CD4-positive, alpha-beta T cell treated with Interleukin-10 for 1 hour (primary cell): ENCODE measurements at places on chromosomes 2 and 18.

- DNase-seq: no peak
These were observed 38.9 kb downstream of the PRKRA start for GRCh38 chr2:178412047-178412446.

DNA sequence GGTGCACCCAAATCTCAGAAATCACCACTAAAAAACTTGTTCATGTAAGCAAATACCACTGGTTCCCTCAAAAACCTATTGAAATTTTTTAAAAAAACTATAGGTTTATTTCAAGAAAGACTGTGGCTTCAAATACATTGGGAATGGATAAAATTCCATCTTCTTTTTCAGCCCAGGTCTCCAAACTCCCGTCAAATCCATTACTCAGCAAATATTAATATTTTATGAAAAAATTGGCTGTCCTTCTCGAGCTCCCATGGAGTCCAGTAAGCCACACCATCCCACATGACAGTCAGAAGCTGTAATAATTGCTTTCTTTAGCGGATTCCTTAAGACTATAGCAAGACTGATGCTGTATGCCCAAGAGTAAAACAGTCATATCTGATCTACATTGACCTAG, 204.4 kb upstream of the DOK6 start:
- DNase-seq: no peak

GRCh38 chr2:217033186-217033585, 173.3 kb upstream of the TNP1 start:
- DNase-seq: no peak

DNA sequence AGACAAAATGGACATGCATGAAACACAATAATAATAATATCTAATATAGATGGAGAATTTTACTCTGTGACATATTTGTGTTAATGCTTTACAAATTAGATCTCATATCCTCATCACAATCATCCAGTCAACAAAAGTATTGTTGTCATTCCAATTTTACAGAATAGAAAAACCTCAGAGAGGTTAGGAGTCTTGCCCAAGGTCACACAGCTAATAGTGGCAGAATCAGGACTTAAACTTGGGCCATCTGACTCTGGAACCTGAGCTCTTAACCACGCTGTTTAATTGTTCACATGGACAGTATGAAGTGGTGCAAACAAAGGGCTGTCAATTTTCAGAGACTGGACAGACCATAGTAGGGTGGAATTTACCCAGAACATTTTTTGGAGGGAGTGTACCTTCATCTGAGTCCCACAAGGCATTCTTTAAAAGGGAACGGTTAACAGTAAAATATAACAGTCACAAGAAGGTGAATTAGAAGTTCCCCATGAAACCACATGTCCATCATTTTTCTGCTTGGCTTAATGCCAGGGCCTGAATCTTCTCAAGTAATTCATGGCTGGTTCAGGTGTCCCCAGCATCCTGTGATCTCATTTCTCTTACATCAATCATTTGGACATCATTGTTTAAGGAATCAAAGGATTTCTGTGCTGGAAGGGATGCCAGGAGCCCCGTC, 35.4 kb upstream of the CCDC93 start:
- DNase-seq: no peak

- DNase-seq: no peak
These were observed 4.3 kb downstream of the COLEC11 start for GRCh38 chr2:3598912-3599854.

- DNase-seq: no peak
These were observed 41.9 kb upstream of the SCN9A start for GRCh38 chr2:166417669-166418068.

- DNase-seq: no peak
These were observed 36.9 kb upstream of the NT5C1B start for GRCh38 chr2:18626256-18626668.

DNA sequence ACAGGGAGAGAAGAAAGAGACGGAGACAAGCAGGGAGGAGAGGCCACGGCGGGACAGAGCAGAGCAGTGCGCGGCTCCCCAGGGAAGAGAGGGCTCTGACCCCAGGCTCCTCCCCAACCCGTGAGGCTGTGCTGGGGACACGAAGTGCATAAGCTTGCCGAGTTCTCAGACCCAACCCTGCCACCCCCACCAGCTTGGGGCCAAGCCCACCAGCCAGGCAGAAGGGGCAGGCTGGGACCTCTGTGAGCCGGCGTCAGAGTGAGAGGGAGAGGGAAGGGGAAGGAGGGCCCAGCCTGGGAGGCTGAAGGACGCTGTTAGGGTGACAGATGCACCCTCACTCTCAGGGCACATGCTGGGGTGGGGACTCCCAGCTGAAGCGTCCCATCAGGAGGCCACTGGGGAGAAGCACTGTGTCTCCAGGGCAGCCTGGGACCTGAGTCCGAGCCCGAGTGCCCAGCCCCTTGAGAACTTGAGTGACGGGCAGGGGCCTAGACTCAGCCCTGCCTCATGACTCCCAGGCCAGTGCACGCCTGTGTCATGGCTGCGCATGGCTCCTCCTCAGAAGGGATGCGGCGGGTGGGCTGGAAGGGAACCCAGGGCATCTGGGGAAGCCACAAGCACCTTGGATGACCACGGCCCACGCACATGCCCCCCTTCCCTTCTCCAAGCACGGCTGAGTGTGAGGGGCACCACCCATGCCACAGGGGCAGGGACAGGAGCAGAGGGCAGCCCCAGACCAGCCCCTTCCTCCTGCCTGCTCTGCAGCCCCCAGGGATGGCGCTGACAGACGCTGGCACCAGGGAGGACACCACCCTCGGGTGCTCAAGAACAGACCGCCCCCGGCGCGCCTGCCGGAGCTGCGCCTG, 31.0 kb downstream of the MTERF4 start:
- DNase-seq: no peak
